ENCODE measurements at places on chromosomes 12 and 14.

DNA sequence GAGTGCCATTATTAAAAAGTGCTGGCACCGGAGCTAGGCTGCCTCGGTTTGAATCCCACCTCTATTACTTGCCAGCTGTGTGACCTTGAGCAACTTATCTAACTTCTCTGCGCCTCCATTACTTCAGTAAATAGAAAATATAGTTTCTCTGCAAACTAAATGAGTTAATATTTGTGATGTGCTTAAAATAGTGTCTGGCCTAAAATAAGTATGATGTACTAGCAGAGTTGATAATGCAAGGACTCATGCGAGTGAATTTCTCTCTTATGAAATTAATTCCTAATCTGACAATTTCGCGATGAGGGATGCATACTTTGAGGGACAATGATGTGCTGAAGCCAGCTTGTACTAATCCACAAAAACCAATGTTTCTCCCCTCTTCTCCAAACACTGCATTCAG, 180.8 kb upstream of the NTF3 start:
- no peak for DNase-seq

GRCh38 chr12:11105546-11105945, 13.4 kb upstream of the TAS2R43 start:
- no peak for DNase-seq

- DNase-seq: no peak
Observed at GRCh38 chr14:32726516-32726915, 212.2 kb upstream of the NPAS3 start.

DNA sequence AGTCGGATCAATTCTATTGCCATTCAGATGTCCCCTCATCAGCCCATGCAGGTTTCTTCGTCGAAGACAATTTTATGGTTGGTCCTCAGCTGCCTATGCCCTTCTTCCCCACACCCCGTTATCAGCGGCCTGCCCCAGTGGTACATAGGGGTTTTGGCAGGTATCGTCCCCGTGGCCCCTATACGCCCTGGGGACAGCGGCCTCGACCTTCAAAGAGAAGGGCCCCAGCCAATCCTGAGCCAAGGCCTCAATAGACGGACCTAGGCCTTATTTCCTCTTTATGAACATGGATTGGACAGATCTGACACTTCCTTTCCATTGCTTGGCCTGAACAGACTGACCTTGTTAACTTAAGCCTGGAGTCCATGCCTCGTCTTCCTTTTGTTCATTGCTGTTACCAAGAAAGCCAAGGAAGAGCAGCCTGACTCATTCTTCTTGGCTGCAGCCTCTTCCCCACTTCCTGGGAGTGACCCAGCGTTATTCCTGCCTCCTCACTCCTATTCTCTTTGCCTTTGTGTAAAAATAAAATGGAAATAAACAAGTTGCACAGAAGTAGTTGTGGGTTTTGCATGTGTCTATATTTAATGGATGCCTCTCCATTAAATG, 156.5 kb upstream of the AMIGO2 start:
- no peak for DNase-seq

- no peak for DNase-seq
Observed at GRCh38 chr12:82801951-82802610, 115.4 kb downstream of the TMTC2 start.

All from right renal cortex interstitium (tissue), 3 donors.